ENCODE measurements at places on chromosomes 3 and 15.

- peak; percentile 98 for DNase-seq
Observed at GRCh38 chr15:41116116-41116961, at the start of gene INO80. INO80 (minus strand) TSS chr15:41116280; CDS start chr15:41096310, 19,970 bp downstream.

GRCh38 chr3:157442729-157443128 lies 6.1 kb downstream of the PTX3 start:
- DNase-seq: no peak

DNA sequence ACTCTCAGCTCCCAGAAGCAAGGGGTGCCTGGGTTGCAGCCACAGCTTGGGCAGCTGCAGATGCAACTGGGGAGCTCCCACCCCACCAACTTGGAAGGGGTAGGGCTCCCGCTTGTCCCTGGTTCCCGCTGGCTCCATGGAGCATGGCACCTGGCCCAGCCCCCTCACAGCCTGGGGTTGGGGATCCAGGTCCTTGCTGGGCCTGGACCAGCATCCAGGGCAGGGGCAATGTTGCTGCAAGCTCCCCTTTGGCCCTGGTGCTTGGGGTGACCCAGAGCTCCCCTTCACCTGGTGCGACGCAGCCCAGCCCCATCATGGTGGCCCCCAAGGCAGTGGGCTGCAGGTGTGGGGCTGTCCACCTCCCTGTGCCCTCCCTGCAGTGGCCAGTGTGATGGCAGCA lies 99.6 kb upstream of the FRMD4B start:
- no peak for DNase-seq

- no peak for DNase-seq
Observed at GRCh38 chr3:67198374-67198773, 200.3 kb downstream of the KBTBD8 start.

- peak; percentile 64 for DNase-seq
Observed at GRCh38 chr3:71582036-71582611, 1.4 kb downstream of the FOXP1 start.

DNA sequence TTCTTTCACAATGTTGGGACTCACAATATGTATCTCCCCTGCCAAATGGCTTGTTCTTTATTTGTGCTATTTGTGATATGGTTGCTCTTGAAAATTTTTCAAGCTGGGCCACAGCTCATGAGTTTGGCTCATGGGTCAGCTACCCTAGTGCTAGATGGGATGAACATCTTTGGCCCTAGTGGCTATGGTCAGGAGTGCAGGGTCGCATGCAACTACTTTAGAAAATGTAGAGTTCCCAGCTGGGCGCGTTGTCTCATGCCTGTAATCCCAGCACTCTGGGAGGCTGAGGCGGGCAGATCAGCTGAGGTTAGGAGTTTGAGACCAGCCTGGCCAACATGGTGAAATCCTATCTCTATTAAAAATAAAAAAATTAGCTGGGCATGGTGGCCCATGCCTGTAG lies 55.8 kb downstream of the POLR2M start:
- no peak for DNase-seq

GRCh38 chr3:4744405-4745234 lies 234.6 kb upstream of the BHLHE40 start:
- DNase-seq: no peak

- DNase-seq: no peak
Observed at GRCh38 chr15:43329217-43329959, 985 bp downstream of the LCMT2 start.

- no peak for DNase-seq
Observed at GRCh38 chr3:40714771-40715345, 190.1 kb downstream of the ZNF621 start.

DNA sequence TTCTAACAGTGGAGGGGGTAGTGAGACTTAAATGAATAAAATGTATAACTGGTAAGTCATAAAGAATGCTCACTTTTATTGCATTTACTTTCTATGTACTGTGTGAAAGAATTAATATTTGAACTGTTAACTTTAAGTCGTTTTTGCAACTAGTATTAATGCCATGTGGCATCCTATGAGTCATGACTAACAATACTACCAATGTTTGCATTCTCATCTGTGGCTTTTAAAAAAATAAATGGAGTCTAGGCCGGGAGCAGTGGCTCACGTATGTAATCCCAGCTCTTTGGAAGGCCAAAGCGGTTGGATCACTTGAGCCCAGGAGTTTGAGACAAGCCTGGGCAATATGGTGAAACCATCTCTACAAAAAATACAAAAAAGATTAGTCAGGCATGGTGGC lies 5.2 kb downstream of the C3orf49 start:
- DNase-seq: no peak

All from RKO (cell line).